DMS 273 treated with DMSO at 0.1 percent for 48 hours (cell line): ENCODE measurements at places on chromosomes 3 and 15.
A peak's percentile ranks its signal among the peaks of the same experiment; 100 is the strongest.

- DNase-seq = no peak
Measured at GRCh38 chr3:105885256-105885655, 16.4 kb upstream of the CBLB start.

GRCh38 chr3:70603103-70603502, 290.7 kb upstream of the MDFIC2 start:
- no peak for DNase-seq

- no peak for DNase-seq
Measured at GRCh38 chr3:153658136-153658535, 463.1 kb upstream of the ARHGEF26 start.

- no peak for DNase-seq
Measured at GRCh38 chr3:138065949-138066348, 49.5 kb downstream of the DZIP1L start.

DNA sequence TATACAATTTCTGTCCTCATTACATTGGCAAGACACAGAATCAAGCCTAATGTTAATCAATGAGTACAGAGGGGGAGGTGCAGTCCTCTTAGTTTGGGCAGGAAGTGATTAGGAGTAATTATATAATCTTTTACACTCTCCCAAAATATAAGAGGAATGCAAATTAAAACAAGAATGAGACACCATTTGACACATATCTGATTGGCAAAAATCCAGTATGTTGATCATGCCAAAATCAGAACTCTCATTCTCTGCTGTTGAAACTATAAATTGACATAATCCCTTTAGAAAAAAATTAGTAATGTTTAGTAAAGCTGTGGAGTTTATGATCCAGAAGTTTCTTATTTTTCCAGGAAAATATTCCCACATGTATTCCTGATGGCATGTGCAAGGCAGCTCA, 373.4 kb downstream of the EPHA6 start:
- no peak for DNase-seq

GRCh38 chr3:64167351-64167750, 57.9 kb downstream of the PRICKLE2 start:
- DNase-seq = no peak

- no peak for DNase-seq
Measured at GRCh38 chr3:158961471-158961870, 159.6 kb downstream of the MFSD1 start.

DNA sequence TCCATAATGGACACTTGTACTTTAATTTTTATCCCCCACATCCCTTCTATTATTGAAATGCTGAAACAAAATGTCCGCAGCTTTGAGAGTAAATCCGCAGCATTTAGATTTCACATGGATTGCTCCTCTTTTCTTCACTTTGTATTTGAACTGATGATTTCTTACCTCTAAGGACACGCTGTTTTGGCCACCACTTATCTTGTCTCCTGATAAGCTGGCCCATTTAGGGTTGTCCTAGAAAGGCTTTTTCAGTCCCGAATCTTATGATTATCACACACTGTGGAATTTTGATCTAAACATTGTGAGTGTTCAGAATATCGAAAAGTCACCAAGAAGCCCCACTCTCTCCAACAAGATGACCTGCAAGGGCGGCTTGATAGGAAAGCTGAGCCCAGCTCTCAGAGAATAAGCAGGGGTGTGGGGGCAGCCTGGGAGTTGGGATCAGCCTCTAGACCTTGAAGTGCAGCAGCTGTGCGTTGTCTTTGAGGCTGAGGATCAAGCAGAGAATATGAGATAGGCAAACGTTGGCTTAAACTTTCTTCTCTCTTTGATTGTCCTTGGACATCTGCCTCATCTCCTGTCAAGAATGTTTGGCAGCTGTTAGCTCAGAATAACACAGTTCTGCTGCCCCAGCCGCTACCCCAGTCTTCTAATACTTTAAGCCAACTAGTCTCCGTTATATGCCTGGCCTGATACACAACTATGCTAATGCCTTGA, 399.7 kb upstream of the NR2F2 start:
- no peak for DNase-seq

DNA sequence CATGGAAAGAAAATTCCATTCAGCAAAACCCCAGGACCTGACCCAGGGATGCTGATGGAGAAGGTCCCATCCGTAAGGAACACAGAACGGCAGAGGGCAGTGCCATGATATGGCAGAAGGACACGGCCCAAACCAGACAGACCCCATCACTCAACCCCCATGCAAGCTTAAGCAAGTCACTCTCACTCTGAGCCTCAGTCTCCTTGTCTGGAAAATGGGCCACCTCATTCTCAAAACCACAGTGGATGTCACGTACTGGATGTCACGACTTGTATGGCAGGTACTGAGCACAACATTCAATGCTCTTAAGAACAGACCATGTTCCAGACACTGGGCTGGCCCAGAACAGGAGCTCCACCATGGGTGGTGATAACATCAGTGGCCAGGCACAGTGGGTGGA, 90.4 kb downstream of the NUP210 start:
- DNase-seq = no peak

- DNase-seq = no peak
Measured at GRCh38 chr3:111603679-111604078, 8.5 kb upstream of the ZBED2 start.

- DNase-seq = no peak
Measured at GRCh38 chr15:56837273-56837672, 81.2 kb upstream of the TCF12 start.

GRCh38 chr3:129994883-129995559, 20.5 kb downstream of the TRH start:
- peak; percentile 30 for DNase-seq

DNA sequence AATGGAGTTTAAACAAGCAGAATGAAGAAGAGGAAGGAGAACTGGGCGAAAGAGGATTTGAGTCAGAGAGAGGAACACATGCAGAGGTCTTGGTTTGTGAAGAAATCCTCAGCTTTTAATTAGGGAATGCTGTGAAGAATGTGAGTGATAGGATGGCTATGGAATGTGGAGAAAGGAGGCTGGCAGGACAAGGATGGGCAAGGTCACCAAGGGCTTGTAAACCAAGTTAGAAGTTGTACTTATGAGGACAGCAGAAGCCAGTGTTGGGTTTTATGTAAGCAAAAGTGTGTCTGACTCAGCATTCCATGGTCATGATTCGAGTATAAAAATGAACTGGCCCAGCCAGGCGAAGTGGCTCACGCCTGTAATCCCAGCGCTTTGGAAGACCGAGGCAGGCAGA, 60.0 kb upstream of the IL12A start:
- no peak for DNase-seq

GRCh38 chr3:102586485-102586884, 151.7 kb downstream of the ZPLD1 start:
- DNase-seq = no peak

DNA sequence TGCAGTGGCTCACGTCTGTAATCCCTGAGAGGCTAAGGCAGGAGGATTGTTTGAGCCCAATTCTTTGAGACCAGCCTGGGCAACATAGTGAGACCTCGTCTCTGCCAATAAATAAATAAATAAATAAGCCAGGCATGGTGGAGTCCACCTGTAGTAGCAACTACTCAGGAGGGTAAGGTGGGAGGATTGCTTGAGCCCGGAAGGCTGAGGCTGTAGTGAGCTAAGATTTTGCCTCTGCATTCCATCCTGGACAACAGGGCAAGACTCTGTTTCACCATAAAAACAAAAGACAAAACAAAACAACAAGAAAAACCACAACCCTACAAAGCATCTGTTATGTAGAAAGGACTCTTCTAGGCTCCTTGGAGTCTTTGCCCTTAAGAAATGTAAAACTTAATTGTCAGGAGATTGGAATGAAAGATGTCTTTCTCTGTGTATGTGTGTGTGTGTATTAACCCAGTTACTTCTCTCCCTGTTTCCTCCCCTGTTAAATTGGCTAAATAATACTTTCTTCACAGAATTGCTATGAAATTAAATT, 9.5 kb downstream of the NECTIN3 start:
- DNase-seq = no peak

GRCh38 chr3:27907929-27908328, 185.8 kb upstream of the EOMES start:
- no peak for DNase-seq

GRCh38 chr15:28122038-28122949, 23.2 kb upstream of the OCA2 start:
- DNase-seq = no peak

GRCh38 chr3:186922790-186923189, 7.5 kb upstream of the ST6GAL1 start:
- DNase-seq = no peak

GRCh38 chr15:37940876-37941275, 6.4 kb downstream of the TMCO5A start:
- no peak for DNase-seq

- DNase-seq = no peak
Measured at GRCh38 chr3:73683706-73684105, 59.0 kb upstream of the PDZRN3 start.

GRCh38 chr3:50359760-50360110, 414 bp upstream of the TMEM115 start:
- no peak for DNase-seq

- DNase-seq = no peak
Measured at GRCh38 chr3:116702334-116702733, 7.2 kb upstream of the TUSC7 start.

- no peak for DNase-seq
Measured at GRCh38 chr3:170634663-170635384, 48.9 kb upstream of the SLC7A14 start.

- DNase-seq = peak; percentile 8
Measured at GRCh38 chr3:127172781-127173515, 20.0 kb upstream of the PRR23E start.

DNA sequence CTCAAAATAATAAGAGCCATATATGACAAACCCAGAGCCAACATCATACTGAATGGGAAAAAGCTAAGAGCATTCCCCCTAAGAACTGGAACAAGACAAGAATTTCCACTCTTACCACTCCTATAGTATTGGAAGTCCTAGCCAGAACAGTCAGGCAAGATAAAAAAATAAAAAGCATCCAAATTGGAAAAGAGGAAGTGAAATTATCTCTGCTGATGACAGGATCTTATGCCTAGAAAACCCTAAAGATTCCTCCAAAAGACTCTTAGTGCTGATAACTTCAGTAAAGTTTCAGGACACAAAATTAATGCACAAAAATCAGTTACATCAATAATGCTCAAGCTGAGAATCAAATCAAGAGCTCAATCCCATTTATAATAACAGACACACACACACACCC, 45.9 kb upstream of the SLC2A2 start:
- no peak for DNase-seq

DNA sequence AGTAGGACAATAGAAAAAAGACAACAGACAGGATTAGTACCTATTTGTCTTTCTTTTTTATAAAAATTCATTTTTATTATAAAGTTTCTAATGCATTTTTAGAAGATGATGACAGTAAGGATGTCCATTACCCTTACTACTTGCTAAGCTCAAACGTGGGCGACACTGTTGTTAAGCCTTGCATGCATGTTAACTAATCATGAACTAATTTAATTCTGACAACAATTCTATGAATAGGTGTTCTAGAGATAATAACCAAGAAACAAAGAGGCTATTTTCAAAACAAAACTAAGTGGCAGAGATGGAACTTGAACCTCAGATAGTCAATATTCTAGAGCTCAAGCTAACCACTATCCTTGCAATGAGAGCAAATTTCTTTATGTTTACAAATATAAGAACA, 247.9 kb downstream of the GBE1 start:
- DNase-seq = no peak

GRCh38 chr3:187215460-187215859, 18.2 kb downstream of the RTP1 start:
- DNase-seq = no peak

GRCh38 chr3:127546970-127547733, 43.4 kb downstream of the TPRA1 start:
- DNase-seq = no peak

DNA sequence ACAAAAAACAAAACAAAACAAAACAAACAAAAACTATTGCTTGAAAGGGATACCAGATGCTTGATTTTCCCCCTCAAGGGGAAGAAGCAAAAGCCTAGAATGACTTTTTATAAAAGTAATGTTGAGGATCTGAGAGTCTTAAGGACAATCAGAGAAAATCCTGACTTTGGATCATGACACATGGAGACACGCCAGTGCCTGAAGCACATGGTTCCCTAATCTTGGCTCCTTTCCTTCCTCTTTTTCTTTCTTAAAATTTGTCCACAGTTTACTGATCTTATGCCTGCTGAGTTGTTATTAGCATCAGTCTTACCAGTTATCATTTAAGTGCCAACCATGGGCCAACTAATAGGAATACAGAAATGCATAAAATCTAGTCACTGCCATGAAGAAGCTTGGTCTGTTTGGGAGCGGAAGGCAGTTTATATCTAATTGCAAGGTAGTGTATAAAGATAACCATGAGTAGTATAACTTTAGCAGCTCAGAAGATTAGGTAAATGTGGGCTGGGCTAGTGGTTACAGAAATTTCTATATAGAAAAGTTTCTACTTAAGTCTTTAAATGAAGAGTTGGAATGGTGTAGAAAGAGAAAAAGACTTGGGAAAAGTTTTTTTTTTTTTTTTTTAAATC, 6.9 kb downstream of the GLCE start:
- DNase-seq = no peak

DNA sequence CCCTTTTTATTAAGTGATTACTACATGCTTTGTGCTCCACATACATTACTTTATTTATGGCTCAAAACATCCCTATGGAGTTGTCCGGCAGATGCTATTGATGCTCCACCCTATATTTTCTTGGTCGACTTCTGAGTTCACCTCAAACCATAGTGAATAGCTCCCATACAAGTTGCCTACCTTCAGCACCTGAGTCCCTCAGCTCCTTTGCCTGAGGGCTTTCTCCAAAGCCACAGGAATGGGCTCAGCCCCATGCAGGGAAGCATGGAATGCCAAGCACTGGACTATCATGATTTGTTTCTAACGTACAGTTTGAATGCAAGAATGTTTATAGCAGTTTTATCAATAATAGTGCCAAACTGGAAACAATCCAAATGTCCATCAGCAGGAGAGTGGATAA, 124.8 kb upstream of the TNIK start:
- DNase-seq = no peak

DNA sequence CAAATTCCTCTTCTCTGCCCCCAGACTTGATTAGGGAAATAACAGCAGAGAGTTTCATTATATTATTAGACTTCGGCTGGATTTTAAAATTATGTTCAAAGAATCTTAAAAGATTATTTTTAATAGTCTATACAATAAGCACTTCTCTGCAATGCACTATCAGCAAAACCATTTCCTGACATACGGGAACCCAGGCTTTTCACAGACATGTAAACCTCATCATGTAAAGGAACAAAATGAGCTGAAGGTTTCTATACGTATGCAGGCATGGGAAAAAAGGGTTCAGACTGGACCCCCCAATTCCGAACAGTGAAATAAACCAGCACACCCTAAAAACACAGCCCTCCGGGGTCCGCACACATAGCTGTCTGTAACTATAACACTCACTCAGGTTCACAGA, 77.5 kb upstream of the LMOD3 start:
- no peak for DNase-seq

GRCh38 chr3:12024959-12025570, 20.9 kb downstream of the SYN2 start:
- DNase-seq = no peak

GRCh38 chr3:175764722-175765121, 905.6 kb downstream of the NAALADL2 start:
- no peak for DNase-seq

GRCh38 chr3:123113889-123114450, 47.1 kb downstream of the PDIA5 start:
- no peak for DNase-seq

GRCh38 chr3:195241592-195242355, 29.2 kb downstream of the XXYLT1 start:
- DNase-seq = no peak

- DNase-seq = no peak
Measured at GRCh38 chr3:14561051-14561960, 21.2 kb upstream of the GRIP2 start.
